Frontal cortex (tissue), 4 donors: ENCODE measurements at places on chromosomes 16 and 17. TPM values are rescaled to one million over a fixed set of nuclear protein-coding genes. Genes with fewer than 3 reads are reported as not detected.

MYH8 gene
- under 0.01 TPM for total RNA-seq

SLC9A5 gene
- 0.41 TPM for total RNA-seq

SOX8 gene
- 22.8 TPM for total RNA-seq

RNF157 gene
- 18.3 TPM for total RNA-seq

ZPBP2 gene
- total RNA-seq: not detected

KRT31 gene
- total RNA-seq: 1.2 TPM
